NCI-H1105 treated with DMSO at 0.1 percent for 48 hours (cell line): ENCODE measurements at places on chromosomes 1 and 21.
A peak's percentile ranks its signal among the peaks of the same experiment; 100 is the strongest.

GRCh38 chr1:96588416-96588995 lies 133.1 kb upstream of the PTBP2 start:
- peak; percentile 35 for DNase-seq

- no peak for DNase-seq
Observed at GRCh38 chr1:175200678-175201521, 8.3 kb upstream of the KIAA0040 start.

DNA sequence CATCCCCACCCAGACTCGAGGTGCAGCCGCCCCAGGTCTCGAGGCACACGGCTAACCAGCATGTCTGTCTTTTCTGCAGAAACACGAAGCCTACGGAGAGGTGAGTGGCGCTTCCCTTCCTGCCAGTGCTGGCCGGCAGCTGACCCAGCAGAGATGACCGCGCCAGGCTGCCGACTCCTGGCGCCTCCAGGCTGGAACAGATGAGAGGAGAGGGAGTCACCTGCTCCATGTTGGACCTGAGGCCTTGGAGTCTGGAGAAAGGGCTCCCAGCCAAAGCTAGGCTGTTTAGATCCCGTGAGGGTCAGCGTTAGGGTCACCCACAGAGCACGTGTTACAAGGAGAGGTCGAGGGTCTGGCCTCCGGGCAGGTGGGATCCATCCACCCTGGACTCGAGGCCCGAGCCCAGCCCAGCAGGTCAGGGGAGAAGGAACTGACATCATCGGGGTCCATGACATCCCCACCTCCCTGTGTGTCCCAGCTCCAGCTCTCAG lies 14.9 kb downstream of the COL6A2 start:
- no peak for DNase-seq

DNA sequence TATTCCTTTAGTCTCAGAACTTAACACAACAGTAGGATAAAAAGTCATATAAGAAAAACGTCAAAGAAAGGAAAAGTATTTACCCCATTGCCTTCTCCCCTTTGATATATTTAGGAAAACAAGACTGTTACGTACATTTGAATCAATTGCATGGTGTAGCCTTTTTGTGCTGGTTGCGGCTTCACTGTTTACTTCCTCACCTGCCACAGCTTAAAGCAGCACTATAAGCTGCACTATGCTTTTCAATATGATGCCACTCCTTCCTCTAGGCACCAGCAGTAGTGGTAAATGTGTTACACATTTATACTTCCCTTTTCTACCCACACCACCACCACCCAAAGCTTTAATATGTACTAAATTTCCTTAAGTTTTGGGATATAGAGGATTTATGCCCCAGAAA lies 111.1 kb downstream of the ATP1B1 start:
- DNase-seq = no peak

DNA sequence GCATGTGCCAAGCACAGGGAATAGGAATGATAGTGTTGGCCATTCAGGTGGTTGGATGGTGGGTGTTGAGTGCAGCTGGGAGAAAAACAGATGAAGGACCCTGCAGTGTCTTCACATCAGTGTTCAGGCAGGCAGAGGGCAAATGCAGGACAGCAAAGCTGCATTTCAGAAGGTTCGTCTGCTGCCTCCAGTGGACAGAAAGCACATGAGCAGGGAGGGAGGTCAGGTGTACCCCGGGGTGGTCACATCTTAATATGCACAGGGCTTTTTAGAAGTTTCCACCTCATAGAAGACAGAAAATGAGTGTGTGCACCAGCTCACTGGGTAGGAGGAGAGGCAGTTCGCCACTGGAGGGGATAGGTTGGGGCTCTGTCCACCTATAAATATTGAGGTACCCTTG lies 184.9 kb downstream of the SLC35F3 start:
- no peak for DNase-seq

DNA sequence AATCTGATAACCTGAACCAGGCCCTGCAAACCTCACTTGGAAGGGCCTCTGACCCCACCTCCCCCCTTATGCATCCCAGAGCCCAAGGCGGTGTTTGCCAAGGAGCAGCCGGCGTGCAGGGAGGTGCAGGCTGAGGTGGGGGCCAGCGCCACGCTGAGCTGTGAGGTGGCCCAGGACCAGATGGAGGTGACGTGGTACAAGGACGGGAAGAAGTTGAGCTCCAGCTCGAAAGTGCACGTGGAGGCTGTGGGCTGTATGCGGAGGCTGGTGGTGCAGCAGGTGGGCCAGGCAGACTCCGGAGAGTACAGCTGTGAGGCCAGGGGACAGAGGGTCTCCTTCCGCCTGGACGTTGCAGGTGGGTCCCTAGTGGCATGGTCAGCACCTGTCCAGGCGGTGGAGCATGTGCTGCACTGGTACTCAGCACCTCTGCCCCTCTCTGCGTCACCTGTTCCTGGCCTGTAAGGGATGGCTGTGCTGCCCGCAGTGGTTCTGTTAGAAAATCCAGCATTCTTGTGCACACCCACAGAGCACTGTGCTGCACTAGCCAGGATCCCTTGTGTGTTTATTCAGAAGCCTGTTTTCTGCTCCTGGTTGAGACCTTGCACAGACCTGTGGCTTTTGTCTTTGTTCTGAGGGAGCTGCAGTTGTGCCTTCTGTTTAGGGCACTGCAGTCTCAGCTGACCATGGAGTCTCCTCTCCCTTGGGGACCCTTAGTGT lies 11.6 kb downstream of the OBSCN start:
- DNase-seq = no peak
